Small intestine (tissue), 16 donors: ENCODE measurements at places on chromosomes 2 and 18. TPM values are rescaled to one million over a fixed set of nuclear protein-coding genes. Genes with fewer than 3 reads are reported as not detected.

- H3K27me3 ChIP-seq: no peaks in the 10 kb centered on the region
- no peak overlapping the region for H3K27ac ChIP-seq
- no peaks in the 10 kb centered on the region for H3K4me1 ChIP-seq
- DNase-seq: no peak
These were observed 212.8 kb upstream of the SOX11 start for GRCh38 chr2:5479265-5479928.

GRCh38 chr2:188937228-188938220 lies 36.6 kb upstream of the COL3A1 start:
- no peak overlapping the region for H3K27ac ChIP-seq
- no peaks in the 10 kb centered on the region for H3K4me1 ChIP-seq
- no peaks in the 10 kb centered on the region for H3K27me3 ChIP-seq

DNA sequence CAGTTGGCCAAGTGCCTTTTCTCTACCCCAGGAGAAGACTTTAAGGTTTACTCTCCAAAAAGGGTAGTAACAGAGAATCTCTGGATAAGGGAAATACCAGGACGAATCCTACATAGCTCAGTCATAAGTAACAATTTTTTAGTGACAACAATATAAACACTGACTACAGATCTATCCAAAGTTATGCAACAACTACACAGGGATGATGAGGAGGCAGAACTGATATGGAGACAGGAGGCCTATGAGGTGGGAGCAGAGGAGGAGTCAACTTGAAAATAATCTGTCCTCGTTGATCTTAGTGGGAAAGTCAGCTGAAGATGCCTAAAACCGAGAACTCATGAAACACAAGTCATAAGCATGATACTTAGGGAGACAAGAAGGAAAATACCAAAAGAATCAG lies 40.2 kb downstream of the SLC35F5 start:
- no peak overlapping the region for H3K4me3 ChIP-seq
- no peaks in the 10 kb centered on the region for H3K27me3 ChIP-seq
- H3K36me3 ChIP-seq: peaks cover 13% of the 10 kb centered on the region

DNA sequence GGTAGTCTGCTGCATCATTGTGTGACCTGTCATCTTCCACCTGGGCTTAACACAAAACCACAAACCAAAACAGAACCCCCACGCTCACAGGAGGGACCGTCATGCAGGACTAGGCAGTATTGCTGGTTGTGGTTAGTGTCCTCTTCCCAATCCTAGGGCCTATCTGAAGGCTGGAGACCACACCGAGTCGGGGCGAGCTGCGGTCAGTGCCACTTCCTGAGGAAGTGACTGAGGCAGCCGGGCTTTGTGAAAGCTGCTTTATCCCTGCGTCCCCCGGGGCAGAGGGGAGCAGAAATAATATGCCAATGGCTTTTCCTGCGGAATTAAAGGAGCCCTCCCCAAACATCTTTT lies 22.9 kb downstream of the ZNF532 start:
- no peak overlapping the region for H3K4me3 ChIP-seq
- H3K36me3 ChIP-seq: no peaks in the 10 kb centered on the region
- H3K27ac ChIP-seq: no peak overlapping the region

Gene FBXO48
- 0.78 TPM for polyA plus RNA-seq

DNA sequence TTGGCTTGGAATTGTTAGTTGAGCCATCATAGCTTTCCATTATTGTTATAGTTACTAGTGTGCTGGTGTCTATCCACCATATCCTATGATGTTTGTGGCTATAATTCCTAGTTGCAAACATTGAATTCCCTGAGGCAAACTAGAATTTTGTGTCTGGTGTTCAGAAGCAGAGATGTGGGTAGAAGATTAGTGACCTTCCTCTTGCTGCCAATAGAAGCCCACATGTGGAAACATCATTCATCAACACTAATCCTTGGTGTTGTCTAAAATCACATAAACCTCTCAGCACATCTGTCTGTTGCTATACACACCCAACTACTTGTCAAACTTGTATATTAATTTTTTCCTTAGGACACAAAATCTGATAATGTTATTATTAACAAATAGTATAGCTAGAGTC lies 374.1 kb downstream of the TGIF1 start:
- H3K4me1 ChIP-seq: no peaks in the 10 kb centered on the region
- no peak overlapping the region for H3K4me3 ChIP-seq
- DNase-seq: no peak
- no peaks in the 10 kb centered on the region for H3K27me3 ChIP-seq
- H3K27ac ChIP-seq: no peak overlapping the region
- no peaks in the 10 kb centered on the region for H3K36me3 ChIP-seq

DNA sequence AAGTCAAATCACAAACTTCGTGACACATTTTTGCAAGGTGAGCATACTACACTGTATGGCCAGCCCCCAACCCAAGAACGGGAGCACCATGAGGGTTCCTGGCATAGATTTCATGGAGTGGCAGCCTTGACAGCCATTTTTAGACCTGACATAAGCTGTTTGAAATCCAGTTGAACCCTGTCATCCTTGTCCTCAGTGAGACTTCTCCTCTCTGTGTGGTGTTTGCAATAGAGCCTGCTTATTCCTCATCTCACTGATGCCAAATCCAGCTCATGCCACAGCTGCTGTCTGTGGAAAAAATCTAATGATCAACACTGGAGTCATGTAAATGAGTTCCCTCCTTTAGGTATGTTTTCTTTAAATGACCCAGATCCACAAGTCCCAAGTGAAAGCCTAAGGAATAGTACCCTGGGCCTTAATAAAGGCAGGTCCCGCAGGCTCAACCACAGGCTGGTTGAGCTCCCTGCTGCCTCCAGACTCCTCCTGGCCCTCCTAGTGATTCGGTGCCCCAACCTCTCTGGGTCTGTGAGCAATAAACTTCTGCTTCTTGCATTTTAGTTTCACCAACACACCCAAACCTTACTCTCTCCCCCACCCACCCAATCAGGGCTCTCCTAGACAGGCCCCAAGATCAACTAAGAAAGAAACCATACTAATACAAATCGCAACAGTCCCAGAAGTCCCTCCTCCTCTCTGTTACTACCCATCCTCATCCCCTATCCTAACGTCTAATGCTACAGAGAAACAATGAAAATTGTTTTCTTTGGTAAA lies 8.4 kb upstream of the CREG2 start:
- no peaks in the 10 kb centered on the region for H3K27me3 ChIP-seq
- H3K4me1 ChIP-seq: no peaks in the 10 kb centered on the region
- no peak overlapping the region for H3K27ac ChIP-seq
- H3K36me3 ChIP-seq: no peaks in the 10 kb centered on the region
- DNase-seq: no peak

GRCh38 chr2:43139501-43139900 lies 86.9 kb downstream of the ZFP36L2 start:
- H3K4me1 ChIP-seq: peaks cover 16% of the 10 kb centered on the region
- no peak overlapping the region for H3K4me3 ChIP-seq
- H3K27ac ChIP-seq: peak overlapping the region; percentile 72
- H3K36me3 ChIP-seq: no peaks in the 10 kb centered on the region
- no peak for DNase-seq

Gene RBM44
- 0.30 TPM for polyA plus RNA-seq

DNA sequence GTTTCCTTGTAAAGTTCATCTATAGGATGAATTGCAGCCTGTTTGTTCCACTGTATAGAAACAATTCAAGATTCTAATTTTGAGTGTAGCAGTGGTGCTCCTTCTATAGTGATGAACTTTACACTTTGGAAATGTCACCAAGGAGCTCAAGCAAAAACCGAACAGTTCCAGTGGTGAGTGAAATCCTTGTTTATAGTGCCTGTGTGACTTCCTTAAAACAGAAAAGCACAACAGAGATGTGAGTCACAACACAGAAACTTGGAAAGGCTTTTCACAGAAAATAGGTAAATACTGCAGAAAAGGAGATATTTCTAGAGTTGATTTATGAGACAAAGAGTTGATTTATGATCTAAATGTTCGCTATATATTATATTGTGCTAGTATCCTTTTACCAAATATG lies 482.0 kb downstream of the PTPRM start:
- no peaks in the 10 kb centered on the region for H3K4me1 ChIP-seq
- no peak overlapping the region for H3K27ac ChIP-seq
- no peaks in the 10 kb centered on the region for H3K27me3 ChIP-seq
- no peak for DNase-seq
- no peaks in the 10 kb centered on the region for H3K36me3 ChIP-seq
- H3K4me3 ChIP-seq: no peak overlapping the region

DNA sequence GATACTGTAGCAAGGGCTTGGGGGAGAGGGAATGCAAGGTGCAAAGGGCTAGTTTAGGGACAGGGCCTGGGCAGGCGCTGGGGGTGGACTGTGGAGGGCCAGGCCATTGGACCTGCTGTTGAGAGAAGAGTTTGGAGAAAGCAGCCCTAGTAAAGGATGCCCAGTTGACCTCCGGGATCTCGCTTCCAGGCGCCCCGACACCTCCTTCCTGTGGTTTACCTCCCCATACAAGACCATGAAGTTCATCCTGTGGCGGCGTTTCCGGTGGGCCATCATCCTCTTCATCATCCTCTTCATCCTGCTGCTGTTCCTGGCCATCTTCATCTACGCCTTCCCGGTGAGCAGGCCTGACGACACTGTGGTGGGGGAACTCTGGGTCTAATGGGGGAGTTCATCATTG lies 229.0 kb downstream of the DYSF start:
- no peaks in the 10 kb centered on the region for H3K27me3 ChIP-seq
- no peaks in the 10 kb centered on the region for H3K36me3 ChIP-seq
- no peaks in the 10 kb centered on the region for H3K4me1 ChIP-seq
- DNase-seq: no peak

DNA sequence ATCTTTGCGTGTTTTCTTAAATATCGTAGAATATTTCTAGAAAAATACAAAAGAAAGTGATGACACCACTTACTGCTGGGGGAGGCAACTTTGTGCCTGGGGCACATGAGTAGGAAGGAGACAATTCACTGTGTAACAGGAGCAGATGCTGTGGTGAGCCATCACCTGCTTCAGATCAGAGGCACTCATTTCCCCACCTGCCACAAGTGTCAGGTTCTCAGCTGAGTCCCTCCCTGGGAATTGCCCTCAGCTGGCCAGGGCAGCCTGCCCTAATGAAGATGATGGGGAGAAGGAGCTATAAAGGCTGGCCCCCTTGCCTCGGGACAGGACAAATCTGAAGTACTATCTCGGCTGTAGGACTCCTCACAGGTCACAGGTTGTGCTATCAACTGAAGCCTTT lies 322.8 kb downstream of the STK39 start:
- H3K36me3 ChIP-seq: no peaks in the 10 kb centered on the region
- no peak overlapping the region for H3K4me3 ChIP-seq
- no peak overlapping the region for H3K27ac ChIP-seq

GRCh38 chr2:213125646-213126347 lies 25.6 kb downstream of the IKZF2 start:
- H3K4me1 ChIP-seq: no peaks in the 10 kb centered on the region
- H3K4me3 ChIP-seq: no peak overlapping the region
- H3K27me3 ChIP-seq: no peaks in the 10 kb centered on the region
- no peak for DNase-seq

DNA sequence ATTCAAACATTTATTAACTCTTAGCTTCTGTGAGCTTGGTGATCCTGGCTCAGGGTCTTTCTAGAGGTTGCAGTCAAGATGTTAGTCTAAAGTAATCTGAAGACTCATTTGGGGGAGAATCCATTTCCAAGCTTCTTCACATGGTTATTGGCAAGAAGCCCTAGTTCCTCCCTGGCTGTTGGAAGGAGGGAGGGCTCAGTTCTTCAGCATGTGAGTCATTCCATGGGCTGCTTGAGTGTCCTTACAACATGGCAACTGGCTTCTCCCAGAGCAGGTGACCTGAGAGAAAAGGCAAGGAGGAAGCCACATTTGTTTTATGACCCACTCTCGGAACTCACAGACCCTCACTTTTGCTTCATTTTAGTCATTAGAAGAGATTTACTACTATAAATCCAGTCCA lies 10.6 kb upstream of the C2orf74 start:
- H3K4me1 ChIP-seq: no peaks in the 10 kb centered on the region
- DNase-seq: no peak
- H3K27me3 ChIP-seq: no peaks in the 10 kb centered on the region
- H3K4me3 ChIP-seq: no peak overlapping the region
- H3K36me3 ChIP-seq: no peaks in the 10 kb centered on the region

- no peak overlapping the region for H3K4me3 ChIP-seq
- no peak for DNase-seq
- no peaks in the 10 kb centered on the region for H3K27me3 ChIP-seq
- H3K4me1 ChIP-seq: no peaks in the 10 kb centered on the region
These were observed 32.4 kb downstream of the ID2 start for GRCh38 chr2:8714283-8714682.

DNA sequence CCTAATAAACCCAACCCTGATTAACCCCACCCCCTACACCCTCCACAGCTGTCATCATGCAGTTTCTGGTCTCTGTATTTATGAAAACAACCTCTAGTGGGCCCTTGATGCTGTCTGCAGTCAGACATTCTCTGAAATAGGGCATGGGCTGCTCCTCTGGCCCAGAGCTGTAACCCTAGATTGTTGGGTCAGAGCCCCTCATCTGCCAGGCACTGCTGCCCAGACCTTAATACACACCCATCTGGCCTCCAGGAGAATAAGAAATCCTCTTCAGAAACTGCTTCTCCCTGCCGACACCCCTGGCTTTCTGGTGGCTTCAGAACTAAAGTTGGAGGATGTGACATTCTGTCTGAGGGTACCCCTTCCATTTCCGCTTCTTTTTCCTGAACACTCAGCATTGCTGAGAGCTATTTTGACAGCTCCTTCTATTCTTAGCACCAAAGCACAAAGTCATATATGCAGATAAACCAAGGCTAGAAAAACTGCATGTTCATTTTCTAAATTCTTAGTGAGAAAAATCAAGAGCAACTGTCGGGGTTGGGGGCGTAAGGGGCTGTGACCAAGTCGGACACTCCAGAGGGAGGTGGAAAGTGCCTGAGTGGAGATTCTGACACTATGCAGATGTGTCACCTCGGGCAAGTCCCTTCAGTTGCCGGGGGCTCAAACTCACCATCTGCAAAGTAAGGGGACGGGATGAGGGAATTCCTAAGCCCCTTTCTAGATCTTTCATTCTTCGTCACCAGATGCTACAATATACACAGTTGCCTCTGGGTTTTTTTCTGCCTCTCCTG lies 28.7 kb downstream of the SRSF7 start:
- H3K27ac ChIP-seq: no peak overlapping the region
- H3K4me3 ChIP-seq: no peak overlapping the region
- no peaks in the 10 kb centered on the region for H3K36me3 ChIP-seq
- no peak for DNase-seq
- H3K27me3 ChIP-seq: no peaks in the 10 kb centered on the region

Gene FSHR
- polyA plus RNA-seq: not detected
